ENCODE measurements at places on chromosomes 2 and 18. TPM values are rescaled to one million over a fixed set of nuclear protein-coding genes. Genes with fewer than 3 reads are reported as not detected.

- no peaks in the 10 kb centered on the region for H3K36me3 ChIP-seq
- H3K27ac ChIP-seq: no peak overlapping the region
Measured at GRCh38 chr2:234436482-234436837, 60.4 kb downstream of the ARL4C start.

GRCh38 chr2:105517814-105518705 is 119.2 kb upstream of the FHL2 start:
- no peaks in the 10 kb centered on the region for H3K4me1 ChIP-seq
- H3K4me3 ChIP-seq: no peak overlapping the region
- no peaks in the 10 kb centered on the region for H3K36me3 ChIP-seq
- H3K27ac ChIP-seq: no peak overlapping the region

The COLEC12 gene
- polyA plus RNA-seq: not detected

The NBAS gene
- polyA plus RNA-seq: 21.0 TPM

The TEKT4 gene
- polyA plus RNA-seq: not detected

The HOXD8 gene
- polyA plus RNA-seq: not detected

The CYS1 gene
- not detected for polyA plus RNA-seq

- peaks cover 7% of the 10 kb centered on the region for H3K36me3 ChIP-seq
- no peaks in the 10 kb centered on the region for H3K27me3 ChIP-seq
- H3K27ac ChIP-seq: no peak overlapping the region
Measured at GRCh38 chr2:174608866-174609214, 11.2 kb upstream of the WIPF1 start.

DNA sequence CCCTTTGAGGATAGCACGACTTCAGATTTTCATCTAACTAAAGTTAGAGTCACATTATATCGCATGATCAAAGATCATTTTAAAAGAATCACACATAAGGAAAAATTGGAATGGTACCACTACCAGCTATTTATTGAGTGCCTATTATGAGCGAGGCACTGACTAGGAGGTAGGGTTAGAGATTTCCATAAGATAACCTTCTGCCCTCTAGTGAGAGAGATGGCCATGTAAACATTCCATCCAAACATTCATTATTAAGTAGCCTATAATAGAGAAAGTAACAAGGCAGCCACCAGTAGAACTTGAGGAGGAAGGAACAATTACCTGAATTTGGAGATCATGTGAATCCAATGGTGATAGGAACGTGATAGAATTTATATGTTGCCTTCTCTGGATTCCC is 25.4 kb upstream of the GLS start:
- H3K27ac ChIP-seq: no peak overlapping the region
- no peaks in the 10 kb centered on the region for H3K4me1 ChIP-seq
- no peak overlapping the region for H3K4me3 ChIP-seq

- H3K4me1 ChIP-seq: no peaks in the 10 kb centered on the region
- peak; percentile 23 for DNase-seq
- H3K27ac ChIP-seq: no peak overlapping the region
- H3K4me3 ChIP-seq: no peak overlapping the region
Measured at GRCh38 chr2:208033701-208034502, 8.6 kb upstream of the PLEKHM3 start.

The OR6B2 gene
- not detected for polyA plus RNA-seq

DNA sequence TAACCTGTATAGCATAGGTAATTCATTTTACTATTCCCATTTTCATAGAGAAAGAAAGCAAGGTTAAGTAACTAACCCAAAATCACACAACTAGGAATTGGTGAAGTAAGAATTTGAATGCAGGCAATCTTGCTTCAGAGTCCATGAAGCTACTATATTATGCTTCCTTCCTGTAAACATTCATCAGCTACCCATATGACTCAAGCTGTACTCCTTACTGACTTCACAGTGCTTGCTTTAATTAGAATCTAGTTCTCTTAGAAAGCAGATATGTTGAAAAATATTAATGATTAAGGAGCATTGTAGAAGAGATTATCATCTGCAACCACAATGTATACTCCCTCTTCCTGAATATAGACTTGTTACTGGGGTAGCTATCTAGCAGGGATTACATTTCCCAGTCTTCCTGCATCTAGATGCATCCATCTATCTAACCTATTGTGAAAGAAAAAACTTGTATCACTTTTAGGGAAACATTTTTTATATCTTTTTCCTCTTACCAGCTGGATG is 961.6 kb upstream of the CHAC2 start:
- no peak overlapping the region for H3K4me3 ChIP-seq
- no peak for DNase-seq
- no peak overlapping the region for H3K27ac ChIP-seq
- no peaks in the 10 kb centered on the region for H3K27me3 ChIP-seq
- H3K36me3 ChIP-seq: no peaks in the 10 kb centered on the region

The OSBPL6 gene
- not detected for polyA plus RNA-seq

GRCh38 chr2:41932241-41933045 is 115.4 kb upstream of the PKDCC start:
- no peaks in the 10 kb centered on the region for H3K4me1 ChIP-seq
- no peaks in the 10 kb centered on the region for H3K27me3 ChIP-seq

The GYPC gene
- 164 TPM for polyA plus RNA-seq

- DNase-seq: peak; percentile 34
- peak overlapping the region; percentile 6 for H3K4me3 ChIP-seq
- peaks cover 2% of the 10 kb centered on the region for H3K27me3 ChIP-seq
- H3K36me3 ChIP-seq: peaks cover 22% of the 10 kb centered on the region
Measured at GRCh38 chr18:12819322-12819721, 64.7 kb downstream of the PTPN2 start.

DNA sequence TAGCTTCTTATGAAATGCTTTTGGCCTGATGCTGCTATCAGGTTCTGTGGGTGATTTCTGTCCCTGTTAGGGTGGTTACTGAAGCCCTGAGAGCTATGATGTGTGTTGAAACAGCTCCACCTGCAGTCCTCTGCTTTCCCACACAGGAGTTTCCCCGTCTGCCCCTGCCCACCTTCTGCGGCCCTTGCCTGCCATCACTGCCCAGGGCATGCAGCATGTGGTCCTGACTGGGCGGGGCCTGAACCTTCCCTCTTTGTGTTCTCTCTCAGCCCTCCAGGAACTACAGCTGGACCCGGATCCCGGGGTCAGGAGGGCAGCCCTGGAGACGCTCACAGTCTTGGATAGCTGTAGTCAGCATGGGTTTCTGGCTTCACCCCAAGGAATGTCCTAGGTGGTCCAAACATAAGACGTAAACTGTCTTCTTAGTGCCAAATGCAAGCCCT is 21.4 kb downstream of the HJURP start:
- no peak for DNase-seq
- H3K36me3 ChIP-seq: no peaks in the 10 kb centered on the region
- H3K4me1 ChIP-seq: no peaks in the 10 kb centered on the region
- no peak overlapping the region for H3K27ac ChIP-seq
- peaks cover 3% of the 10 kb centered on the region for H3K27me3 ChIP-seq

- H3K27ac ChIP-seq: no peak overlapping the region
- no peaks in the 10 kb centered on the region for H3K27me3 ChIP-seq
- H3K36me3 ChIP-seq: no peaks in the 10 kb centered on the region
Measured at GRCh38 chr2:232330068-232330999, 48.2 kb upstream of the ALPP start.

DNA sequence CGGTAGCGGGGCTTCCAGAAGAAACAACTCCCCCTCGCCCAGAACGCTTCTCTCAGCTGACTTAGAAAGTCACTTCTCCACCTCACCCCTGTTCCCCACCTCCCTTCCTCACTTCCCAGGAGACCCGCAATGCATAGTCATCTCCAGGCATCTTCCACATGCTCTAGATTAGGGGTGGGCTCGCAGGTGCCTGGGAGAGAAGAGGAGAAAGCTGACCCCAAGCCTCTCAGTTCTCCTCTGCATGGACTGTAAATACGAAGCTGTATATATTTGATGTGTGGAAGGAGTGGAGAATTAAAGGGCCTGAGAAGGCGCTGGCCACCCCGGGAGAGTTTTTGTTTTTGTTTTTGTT is 1.8 kb downstream of the MAL start:
- H3K36me3 ChIP-seq: no peaks in the 10 kb centered on the region
- DNase-seq: no peak
- H3K27ac ChIP-seq: no peak overlapping the region
- no peak overlapping the region for H3K4me3 ChIP-seq

The ANKAR gene
- 8.9 TPM for polyA plus RNA-seq

- peaks cover 24% of the 10 kb centered on the region for H3K36me3 ChIP-seq
- no peak for DNase-seq
- no peaks in the 10 kb centered on the region for H3K4me1 ChIP-seq
- no peaks in the 10 kb centered on the region for H3K27me3 ChIP-seq
Measured at GRCh38 chr2:36885605-36886004, 80.7 kb downstream of the STRN start.

The OTOF gene
- polyA plus RNA-seq: not detected

GRCh38 chr2:201777043-201777442 is 3.7 kb downstream of the ALS2 start:
- no peak overlapping the region for H3K4me3 ChIP-seq
- H3K27me3 ChIP-seq: peaks cover 15% of the 10 kb centered on the region
- peaks cover 4% of the 10 kb centered on the region for H3K36me3 ChIP-seq
- DNase-seq: no peak

Measured in immature natural killer cell (primary cell).